ENCODE measurements at places on chromosomes 11 and 22.
A peak's percentile ranks its signal among the peaks of the same experiment; 100 is the strongest.

DNA sequence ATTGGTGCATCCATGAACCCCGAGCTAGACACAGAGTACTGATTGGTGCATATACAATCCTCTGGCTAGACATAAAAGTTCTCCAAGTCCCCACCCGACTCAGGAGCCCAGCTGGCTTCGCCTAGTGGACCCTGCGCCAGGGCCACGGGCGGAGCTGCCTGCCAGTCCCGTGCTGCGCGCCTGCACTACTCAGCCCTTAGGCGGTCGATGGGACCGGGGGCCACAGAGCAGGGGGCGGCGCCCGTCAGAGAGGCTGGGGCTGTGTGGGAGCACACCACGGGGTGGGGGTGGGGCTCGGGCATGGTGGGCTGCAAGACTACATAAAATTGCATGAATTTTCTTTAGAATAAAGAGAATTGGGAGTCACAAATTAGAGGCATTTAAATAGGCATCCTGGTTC, 248.6 kb downstream of the TMEM135 start:
- no peak for DNase-seq

DNA sequence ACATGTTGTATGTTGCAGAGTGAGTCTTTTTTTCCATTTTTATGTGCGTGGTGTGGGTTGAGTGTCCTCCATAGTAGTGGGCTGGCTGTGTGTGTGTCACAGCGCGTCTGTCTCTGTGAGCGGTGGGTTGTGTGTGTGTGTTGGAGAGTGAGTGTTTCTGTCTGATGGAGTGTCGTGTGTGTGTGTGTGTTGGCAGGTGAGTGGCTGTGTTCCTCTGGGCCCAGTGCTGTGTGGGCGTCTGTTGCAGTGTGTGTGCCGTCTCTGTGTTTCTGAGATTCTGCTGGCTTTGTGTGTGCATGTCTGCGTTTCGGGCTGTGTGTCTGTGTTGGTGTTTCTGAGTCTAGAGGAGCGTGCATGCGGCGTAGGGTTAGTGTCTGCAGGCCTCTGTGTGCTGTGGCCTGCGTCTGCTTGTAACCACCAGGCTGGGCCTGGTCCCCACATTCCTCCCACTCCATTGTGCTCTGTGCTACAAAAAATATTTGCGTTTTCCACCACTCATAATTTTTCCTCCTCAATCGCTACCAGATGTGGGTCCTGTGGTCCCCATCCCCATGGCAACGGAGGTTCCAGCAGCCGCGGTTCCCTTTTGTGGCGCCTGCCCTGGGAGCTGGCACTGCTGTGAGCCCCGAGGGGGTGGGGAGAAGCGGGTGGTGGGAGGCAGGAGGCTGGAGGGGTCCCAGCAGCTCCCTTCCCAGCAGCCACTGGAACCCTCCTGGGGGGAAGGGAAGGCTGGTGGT, 15.2 kb downstream of the SCARF2 start:
- DNase-seq = no peak

DNA sequence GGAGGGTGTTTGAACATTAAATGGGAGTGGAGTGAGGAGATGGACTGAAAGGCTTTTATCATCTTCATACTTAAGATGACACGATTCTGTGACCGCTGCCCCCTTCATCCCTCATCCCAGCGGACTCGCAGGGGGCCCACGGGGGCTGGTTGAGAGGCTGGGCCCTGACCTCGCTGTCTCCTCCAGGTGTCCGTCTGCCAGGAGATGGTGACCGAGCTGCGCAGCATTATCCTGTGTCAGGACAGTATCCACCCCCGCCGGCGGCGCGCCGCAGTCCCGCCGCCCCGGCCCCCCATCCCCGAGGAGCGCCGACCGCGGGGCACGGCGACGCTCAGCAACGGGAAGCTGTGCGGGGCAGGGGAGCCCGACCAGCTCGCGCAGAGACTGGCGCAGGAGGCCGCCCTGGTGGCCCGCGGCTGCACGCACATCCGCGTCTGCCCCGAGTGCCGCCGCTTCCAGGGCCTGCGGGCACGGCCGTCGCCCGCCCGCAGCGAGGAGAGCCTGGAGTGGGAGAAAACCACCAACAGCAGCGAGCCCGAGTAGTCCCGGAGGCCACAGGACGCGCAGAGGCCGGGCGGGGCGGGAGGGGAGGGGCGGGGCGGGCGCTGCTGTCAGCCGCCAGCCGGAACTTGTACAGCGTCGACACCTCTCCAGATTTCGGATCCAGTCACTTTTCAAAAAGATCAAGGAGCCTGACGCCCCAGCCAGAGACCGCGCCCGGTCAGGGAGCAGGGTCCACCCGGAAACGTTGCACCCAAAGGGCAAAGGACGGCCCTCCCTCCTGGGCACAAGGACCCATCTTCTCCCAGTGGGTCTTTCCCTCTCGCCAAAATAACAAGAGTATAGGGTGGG, 38.0 kb upstream of the TBCEL start:
- DNase-seq = peak; percentile 46

GRCh38 chr11:46413760-46414465, 22.3 kb upstream of the CHRM4 start:
- no peak for DNase-seq

DNA sequence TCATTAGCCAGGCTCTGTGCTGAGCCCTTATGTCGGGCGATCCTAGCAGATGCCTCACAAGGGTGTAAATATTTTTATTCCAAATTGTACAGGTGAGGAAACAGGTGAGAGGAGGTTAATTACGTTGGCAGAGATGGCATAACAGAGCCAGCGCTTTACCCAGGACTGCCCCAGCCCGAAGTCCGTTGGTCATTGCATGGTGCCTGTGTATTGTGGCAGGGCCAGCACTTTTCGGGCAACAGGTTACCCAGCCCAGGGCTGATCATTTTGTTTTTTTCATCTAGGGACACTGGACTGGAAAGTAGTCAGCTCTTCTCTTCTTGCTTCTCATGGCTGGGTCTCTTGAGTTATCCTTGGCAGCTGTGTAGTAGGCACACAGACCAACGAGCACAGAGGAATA, 202.2 kb upstream of the NAV2 start:
- DNase-seq = no peak

Measured in NCI-H1930 (cell line).